ENCODE measurements at places on chromosomes 5 and 9.
A peak's percentile ranks its signal among the peaks of the same experiment; 100 is the strongest.

DNA sequence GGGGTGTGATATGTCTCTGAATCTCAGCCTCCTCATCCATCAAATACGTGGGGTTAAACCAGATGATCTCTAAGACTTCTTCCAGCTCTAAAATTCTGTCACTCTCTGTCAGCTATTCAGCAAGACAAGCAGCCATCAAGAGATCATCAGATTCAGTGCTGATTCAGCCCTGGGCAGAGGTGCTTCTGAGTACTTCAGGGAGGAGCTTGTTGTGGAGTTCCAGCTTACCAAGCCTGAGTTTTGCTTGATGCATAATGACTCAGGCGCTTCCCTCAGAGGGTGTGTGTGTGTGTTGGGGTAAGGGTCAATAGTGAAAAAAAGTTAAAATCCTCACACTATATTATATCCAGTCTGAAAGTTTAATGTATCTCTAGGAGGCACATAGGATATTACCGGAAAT, 29.6 kb upstream of the TAF1L start:
- no peaks in the 10 kb centered on the region for H3K4me1 ChIP-seq
- H3K27ac ChIP-seq = no peak overlapping the region
- no peaks in the 10 kb centered on the region for H3K36me3 ChIP-seq
- H3K27me3 ChIP-seq = peaks cover 6% of the 10 kb centered on the region
- DNase-seq = no peak

DNA sequence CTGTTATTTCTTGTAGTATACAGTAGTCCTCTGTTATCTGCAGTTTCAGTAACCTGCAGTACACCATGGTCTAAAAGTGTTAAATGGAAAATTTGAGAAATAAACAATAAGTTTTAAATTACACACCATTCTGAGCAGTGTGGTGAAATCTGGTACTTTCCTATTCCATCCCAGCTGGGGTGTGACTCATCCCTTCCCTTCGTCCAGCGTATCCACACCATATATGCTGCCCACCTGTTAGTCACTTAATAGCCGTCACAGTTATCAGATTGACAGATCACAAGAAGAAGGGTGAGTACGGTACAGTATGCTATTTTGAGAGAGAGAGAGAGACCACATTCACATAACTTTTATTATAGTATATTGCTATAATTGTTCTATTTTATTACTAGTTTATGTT, 28.9 kb downstream of the FAM151B start:
- no peaks in the 10 kb centered on the region for H3K36me3 ChIP-seq
- H3K27me3 ChIP-seq = no peaks in the 10 kb centered on the region
- peak overlapping the region; percentile 21 for H3K27ac ChIP-seq
- H3K4me3 ChIP-seq = no peak overlapping the region
- peak; percentile 39 for DNase-seq

DNA sequence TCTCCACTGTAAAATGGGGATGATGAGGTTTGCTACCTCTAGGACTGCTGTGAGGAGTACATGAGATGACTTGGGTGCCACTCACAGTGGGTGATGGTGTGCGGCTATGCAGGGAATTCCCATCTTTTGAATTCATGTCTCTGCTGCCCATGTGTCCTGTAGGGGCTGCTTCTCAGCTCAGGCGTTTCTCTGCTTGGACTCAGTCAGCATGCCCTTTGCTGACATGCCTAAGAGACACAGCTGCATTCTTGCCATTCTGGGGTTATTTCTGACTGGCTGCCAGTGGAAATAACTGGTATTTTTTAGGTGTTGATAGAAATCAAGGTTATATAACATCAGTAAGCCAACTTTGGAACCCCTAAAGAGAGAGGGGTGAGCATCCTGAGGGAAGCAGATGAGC, 24.3 kb upstream of the XPA start:
- H3K4me1 ChIP-seq = no peaks in the 10 kb centered on the region
- H3K4me3 ChIP-seq = no peak overlapping the region
- H3K27me3 ChIP-seq = peaks cover 20% of the 10 kb centered on the region
- H3K36me3 ChIP-seq = no peaks in the 10 kb centered on the region
- DNase-seq = no peak

- no peak overlapping the region for H3K4me3 ChIP-seq
- no peaks in the 10 kb centered on the region for H3K36me3 ChIP-seq
- H3K27ac ChIP-seq = no peak overlapping the region
- H3K4me1 ChIP-seq = no peaks in the 10 kb centered on the region
- no peak for DNase-seq
These were observed 177.0 kb upstream of the SH3GL2 start for GRCh38 chr9:17401858-17402257.

All from activated naive CD8-positive, alpha-beta T cell treated with anti-CD3 and anti-CD28 coated beads, Interleukin-2, amount 50 U/mL, for 24 hours (primary cell).